ENCODE measurements at places on chromosomes 1 and 21.

DNA sequence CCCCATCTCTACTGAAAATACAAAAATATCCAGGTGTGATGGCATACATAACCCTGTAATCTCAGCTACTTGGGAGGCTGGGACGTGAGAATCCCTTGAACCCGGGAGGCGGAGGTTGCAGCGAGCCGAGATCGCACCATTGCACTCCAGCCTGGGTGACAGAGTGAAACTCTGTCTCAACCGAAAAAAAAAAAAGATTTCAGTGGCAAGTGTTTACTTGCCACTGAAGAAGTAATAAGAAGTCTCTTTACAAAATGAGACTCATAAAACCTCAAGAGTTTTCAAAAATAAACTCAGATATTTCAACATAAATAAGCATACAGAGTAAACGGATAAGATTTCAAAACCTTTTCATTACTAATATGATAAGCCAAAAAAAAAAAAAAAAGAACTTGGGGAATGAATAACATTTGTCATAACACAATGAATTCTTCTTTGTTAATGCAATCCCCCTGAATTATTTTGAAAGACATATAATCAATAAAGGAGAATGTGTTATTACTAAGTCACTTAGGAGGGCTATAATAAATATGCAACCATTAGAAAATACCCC, 34.2 kb upstream of the EXO1 start:
- DNase-seq = no peak

DNA sequence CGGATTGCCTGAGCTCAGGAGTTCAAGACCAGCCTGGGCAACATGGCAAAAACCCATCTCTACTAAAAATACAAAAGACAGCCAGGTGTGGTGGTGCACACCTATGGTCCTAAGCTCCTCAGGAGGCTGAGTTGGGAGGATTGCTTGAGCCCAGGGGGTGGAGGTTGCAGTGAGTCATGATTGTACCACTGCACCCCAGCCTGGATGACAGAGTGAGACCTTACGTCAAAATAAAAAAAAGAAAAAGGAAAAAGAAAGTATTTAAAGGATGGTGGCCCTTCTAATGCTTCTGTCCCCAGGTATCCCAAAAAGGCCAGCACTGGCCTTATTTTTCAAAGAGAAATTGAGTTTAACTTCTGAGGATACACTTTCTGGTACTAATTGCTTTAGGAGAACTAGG, 1.7 kb downstream of the IKBKE start:
- DNase-seq = no peak

DNA sequence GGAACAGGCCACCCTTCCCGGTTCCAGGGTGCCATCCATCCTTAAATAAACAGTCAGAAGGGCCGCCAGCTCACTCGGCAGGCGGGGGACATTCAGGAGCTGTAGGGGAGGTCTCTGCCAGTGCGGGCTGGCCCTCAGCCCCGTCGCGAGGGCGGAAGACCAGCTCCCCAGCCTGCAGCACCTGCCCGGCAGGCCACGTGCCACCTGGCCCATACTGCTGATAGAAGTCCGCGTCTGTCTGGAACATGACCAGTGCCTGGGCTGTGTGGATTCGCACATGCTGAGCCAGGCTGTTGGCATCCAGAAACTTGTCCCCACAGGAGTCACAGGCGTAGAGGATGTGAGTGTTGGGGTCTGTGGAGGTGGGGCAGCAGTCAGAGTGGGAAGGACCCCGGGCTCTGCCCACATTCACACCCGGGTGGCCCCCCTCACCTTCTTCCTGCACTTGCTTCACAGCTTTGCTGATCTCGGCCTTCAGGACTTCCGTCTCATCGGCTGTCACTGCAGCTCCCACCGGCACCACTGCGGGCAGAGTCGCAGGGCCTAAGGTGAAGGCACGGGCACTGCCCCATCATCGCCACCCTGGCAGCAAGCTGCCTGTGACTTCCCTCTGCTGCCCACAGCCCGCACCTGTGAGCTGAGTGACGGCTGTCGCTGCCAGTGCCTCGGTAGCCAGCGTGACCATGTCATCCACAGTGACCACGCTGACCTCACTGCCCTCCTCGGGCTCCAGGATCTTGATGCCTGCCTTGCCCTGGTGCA, 33.8 kb downstream of the ZBTB17 start:
- no peak for DNase-seq

GRCh38 chr1:21644348-21644747, 24.8 kb downstream of the RAP1GAP start:
- no peak for DNase-seq

GRCh38 chr21:15252431-15252830, 187.6 kb upstream of the NRIP1 start:
- no peak for DNase-seq

DNA sequence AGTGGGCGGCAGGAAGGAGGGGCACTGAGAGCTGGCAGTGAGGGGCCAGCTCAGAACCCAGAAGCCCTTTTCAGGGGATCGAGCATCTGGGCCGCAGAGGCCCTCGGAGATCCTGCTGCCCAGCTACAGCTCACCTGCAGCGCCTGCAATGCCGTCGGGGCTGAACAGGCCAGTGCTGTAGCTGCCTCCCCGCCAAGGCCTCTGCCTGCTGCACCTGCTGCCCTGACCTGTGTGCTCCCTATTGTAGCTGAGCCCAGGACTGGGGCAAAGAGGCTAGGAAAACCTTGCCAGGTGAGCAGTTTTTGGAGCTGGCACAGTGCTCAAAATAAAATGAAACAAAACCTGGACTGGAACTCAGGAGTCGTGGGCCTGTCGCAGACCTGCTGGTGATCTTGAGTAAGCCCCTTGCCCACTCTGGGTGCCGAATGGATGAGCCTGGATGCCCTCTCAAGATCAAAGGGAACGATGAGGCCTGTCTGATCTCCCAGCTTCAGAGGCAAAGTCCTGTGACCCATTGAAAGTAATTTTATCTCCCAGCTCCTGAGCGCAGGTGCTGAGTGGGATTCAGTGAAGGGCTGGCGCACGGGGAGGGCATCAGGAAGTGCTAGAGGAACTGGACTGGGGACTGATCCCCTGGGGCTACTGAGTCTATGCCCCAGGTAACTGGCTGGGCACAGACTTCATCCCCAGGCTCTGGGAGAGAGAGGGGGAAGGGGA, 154.6 kb downstream of the FOXD2 start:
- DNase-seq = no peak

- DNase-seq = no peak
These were observed 128.5 kb upstream of the CACNA1E start for GRCh38 chr1:181354865-181355264.

GRCh38 chr1:55639051-55639450, 423.9 kb upstream of the USP24 start:
- DNase-seq = no peak

GRCh38 chr1:3573500-3573899, 37.8 kb downstream of the MEGF6 start:
- DNase-seq = no peak

- DNase-seq = no peak
These were observed 402.1 kb downstream of the SETD4 start for GRCh38 chr21:35658242-35658641.

DNA sequence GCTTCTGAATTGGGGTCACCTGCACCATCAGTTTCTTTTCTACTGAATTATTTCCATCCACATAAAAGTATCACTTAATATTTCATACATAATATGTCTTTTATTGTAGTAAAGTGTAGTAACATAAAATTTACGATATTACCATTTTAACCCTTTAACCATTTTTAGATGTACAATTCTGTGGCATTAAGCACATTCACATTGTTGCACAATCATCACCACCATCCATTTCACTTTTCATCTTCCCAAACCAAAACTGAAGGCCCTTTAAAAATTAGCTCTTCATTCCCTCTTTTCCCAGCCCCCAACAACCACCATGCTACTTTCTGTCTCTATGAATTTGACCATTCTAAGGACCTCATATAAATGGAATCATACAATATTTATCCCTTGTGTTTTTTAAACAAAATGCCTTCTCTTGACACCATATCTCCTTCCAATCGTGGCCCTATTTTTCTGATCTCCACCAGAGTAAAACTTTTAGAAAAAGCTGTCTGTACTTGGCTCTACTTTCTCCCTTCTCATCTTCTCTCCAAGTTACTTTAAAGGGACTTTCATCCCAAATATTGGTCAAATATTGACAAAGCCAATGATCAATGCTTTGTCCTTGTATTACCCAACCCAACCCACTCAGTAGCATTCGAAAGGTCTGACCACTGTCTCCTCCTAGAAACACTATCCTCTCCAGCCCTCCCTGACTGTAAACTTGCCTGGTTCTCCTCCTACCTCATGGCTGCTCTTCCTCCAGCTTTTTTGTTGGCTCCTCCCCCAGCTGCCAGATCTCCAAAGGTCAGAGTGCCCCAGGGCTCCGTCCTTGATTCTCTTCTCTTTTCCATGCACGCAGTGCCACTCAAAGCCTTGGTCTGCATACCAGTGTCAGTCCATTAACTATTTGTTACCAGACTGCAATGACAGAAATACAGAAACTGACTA, 44.7 kb downstream of the SLC30A10 start:
- DNase-seq = no peak

- no peak for DNase-seq
These were observed 197.6 kb downstream of the BACH1 start for GRCh38 chr21:29496337-29496736.

DNA sequence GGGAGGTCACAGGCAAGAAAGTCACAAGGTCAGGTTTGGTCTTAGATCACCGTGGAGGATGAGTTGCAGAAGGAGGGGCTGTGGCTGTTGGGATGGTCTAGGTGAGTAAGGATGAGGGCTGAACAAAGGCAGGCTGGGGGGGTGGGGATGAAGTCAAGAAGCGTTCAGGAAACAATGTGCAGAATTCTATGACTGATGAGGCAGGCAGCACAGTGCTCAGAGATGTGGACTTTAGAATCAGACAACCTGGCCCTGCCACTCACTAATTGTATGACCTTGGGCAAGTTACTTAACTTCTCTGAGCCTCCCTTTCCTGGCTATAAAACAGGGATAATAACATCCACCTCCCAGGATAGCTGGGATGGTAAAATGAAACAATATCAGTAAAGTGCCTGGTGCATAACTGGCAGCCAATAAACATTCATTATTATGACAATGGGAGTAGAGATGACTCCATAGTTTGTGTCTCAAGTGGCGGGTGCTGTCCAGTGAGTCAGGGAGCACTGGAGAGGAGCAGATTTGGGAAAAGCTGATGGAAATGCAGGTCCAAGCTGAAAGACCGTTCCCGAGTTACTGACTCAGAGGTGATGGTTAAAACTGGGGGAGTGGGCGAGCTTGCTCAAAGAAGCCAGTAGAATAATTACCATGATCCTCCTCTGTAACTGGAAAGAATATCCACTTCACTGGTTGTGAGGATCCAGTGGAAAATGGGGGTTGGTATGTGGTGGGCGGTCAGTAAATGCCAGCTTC, 2.1 kb downstream of the TIE1 start:
- peak; percentile 9 for DNase-seq

- no peak for DNase-seq
These were observed 39.6 kb upstream of the COL6A1 start for GRCh38 chr21:45941717-45942546.

- no peak for DNase-seq
These were observed 23.4 kb upstream of the TDRD10 start for GRCh38 chr1:154478639-154479038.

- no peak for DNase-seq
These were observed 101.9 kb upstream of the ACTL8 start for GRCh38 chr1:17653276-17653675.

DNA sequence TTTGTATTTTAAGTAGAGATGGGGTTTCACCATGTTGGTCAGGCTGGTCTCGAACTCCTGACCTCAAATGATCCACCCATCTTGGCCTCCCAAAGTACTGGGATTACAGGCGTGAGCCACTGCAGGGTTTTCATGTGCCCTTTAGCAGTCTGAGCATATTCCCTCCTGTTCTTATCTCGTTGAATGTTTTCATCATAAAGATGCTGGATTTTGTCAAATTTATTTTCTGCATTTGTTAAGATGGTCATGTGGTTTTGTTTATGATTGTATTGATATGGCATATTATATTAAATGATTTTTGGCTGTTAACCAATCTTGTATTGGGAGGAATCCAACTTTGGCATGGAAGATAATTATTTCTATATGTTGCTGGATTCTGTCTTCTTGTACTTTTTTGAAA, 8.8 kb downstream of the JMJD4 start:
- DNase-seq = no peak

DNA sequence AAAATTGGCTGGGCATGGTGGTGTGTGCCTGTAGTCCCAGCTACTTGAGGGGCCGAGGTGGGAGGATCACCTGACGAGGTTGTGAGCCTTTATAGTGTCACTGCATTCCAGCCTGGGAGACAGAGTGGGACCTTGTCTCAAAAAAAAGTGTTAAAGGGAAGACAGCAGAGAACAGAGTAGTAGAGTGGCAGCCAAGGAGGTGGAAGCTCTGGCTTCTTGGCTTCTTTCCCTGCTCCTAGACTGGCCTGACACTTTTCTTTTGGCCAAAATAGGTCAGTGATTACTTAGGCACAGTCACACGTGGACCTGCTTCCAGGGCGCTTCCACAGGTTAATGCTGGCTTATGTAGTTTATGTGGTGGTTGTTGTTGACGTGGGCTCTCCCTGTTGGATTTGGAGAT, 3.2 kb downstream of the DIP2A start:
- DNase-seq = no peak

All from chondrocyte (in vitro differentiated cells).